ENCODE measurements at places on chromosomes 7 and 10.

DNA sequence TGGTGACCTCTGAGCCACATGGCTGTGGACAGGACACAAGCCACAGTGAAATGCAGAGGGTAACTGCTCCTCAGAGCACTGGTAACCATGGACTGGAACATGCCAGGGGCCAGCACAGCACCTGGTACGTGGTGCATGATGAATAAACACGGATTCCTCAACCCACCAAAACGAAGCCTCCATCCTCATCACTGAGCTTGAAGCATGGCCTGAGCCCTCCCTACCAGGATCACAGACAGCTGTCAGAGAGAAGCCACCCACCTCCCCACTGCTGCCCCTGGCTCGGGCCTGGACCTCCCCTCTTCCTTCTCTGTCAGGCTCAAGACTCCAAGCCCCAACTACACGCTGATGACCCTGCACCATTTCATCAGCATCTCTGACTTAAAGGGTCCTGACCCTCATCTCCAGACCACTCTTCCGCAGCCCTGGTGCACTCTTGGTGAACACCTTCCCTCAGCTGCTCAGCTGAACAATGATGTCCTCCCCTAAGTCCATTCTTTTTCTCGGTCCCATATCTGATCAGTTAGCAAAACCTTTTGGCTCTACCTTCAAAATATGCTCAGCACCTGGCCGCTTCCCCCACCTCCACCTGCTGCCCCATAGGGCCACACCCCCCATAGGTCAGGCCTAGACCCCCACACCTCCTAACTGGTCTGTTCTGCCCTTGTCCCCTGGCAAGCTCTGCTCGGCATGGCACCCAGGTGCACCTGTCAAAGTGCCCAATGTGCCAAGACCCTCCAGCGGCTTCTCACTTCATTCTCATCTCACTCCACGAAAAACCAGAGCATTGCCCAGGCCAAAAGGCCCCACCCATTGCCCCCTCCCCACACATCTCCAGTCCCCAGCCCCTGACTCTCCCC lies 141.1 kb downstream of the MAPK8 start:
- no peak for DNase-seq

GRCh38 chr10:51097546-51097945 lies 23.3 kb downstream of the PRKG1 start:
- DNase-seq, result no peak

DNA sequence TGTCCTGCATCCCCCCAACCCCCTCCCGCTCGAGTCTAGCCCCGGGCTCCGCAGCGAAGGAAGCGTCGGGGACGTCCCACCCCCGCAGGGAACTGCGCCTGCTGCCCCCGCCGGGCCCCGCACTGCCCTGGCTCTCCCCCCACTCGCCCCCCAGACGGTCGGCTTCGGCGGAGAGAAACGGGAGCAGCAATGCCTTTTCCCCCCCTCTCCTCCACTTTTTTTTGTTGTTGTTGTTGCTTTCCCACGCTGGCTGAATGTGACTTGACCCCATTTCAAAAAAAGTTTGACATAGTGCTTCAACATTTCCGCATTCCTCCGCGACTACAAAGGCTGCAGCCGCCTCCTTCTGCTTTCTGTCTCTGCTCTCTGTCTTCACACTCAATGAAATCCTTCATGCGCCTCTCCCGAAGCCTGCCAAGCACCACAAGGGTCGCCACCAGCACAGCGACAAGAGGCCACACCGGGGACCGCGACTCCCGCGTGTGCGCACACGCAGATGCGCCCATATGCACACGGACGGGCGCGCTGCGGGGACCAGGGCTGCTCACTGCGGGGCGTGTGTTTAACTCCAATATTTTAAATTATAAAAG lies 1.0 kb downstream of the CDK6 start:
- DNase-seq, result peak; percentile 52

- no peak for DNase-seq
These were observed 338.9 kb upstream of the IGFBP3 start for GRCh38 chr7:46259947-46260346.

DNA sequence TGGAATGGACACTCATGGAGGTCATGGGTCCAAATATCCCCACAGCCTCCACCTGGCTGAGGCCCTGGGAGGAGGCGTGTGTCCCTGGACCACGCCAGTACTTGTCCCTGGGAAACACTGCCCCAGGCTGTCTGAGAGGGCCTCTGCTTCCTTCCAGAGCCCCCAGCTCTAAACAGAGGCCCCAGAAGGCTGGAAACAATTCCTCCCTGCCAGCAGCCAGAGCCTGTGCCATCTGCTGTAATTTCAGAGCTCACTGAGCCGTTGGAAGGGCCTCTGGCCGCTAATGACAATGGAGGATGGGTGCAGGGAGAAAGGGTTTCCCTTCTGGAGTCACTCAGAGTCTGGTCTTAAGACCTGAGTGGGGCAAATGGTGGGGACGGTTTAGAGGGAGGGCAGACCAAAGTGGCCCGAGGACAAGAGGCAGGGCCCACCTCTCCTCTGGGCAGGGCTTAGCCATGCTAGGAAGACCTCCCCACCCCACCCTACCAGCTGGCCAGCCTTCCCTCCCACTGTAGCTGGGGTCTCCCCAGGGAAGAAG lies 7.1 kb downstream of the CHAT start:
- no peak for DNase-seq

- DNase-seq, result no peak
These were observed 64.7 kb downstream of the MACC1 start for GRCh38 chr7:20152511-20152910.

- no peak for DNase-seq
These were observed 550 bp upstream of the PLAU start for GRCh38 chr10:73910401-73910763.

DNA sequence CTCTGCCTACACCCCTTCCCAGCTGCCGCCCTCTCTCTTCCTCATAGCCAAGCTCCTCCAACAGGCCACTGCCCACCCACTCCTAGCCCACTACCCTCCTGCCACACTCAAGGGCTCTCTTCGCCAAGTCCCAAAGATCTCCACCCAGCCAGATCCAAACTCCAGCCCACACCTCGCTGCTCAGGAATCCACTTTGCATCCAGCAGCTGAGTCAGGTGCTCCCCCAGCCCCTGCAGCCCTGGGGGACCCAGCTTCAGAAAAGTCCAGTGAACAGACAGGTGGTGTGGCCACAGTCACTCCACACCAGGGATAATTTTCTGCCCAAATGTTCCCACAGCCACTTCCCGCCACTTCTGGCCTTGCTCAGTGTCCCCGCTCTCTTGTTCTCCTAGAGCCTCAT lies 10.9 kb downstream of the OGDHL start:
- no peak for DNase-seq

- DNase-seq, result no peak
These were observed 20.3 kb downstream of the SEC61G start for GRCh38 chr7:54738737-54739136.

- DNase-seq, result no peak
These were observed 4.2 kb downstream of the MNX1 start for GRCh38 chr7:157006205-157006747.

- no peak for DNase-seq
These were observed 24.2 kb downstream of the TSPAN15 start for GRCh38 chr10:69475433-69475830.

- no peak for DNase-seq
These were observed 31.9 kb downstream of the WDR11 start for GRCh38 chr10:120883071-120883470.

GRCh38 chr7:55071411-55072175 lies 52.8 kb downstream of the EGFR start:
- DNase-seq, result no peak

- DNase-seq, result no peak
These were observed 240.6 kb downstream of the VTI1A start for GRCh38 chr10:112687647-112688046.

GRCh38 chr7:142463401-142463850 lies 205.6 kb upstream of the PRSS58 start:
- no peak for DNase-seq

DNA sequence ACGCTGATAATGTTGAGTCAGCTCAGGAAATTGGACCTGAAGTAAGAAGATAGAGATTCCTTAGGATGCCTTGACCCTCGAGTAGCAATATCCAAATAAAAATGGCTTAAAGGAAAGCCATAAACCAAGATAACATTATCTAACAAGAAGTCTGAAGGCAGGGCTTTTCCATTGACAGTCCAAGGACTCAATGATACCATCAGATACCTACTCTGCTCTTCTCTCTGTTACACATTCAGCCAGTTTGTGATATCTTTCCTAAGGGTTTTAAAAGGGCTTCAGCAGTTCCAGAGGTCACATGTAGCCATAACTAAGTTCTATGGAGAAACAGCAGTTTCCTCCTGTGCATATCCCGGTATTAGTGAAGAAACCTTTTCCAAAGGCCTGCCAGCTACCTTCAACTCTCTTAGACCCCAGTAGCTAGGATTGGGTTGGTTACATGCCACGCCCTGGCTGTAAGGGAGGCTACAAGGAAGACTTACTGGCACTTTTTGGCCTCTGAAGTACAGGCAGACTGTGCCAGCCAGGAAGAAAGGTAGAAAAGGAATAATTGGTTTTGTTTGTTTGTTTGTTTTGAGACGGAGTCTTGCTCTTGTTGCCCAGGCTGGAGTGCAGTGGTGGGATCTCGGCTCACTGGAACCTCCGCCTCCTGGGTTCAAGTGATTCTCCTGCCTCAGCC lies 10.6 kb downstream of the SHLD2 start:
- DNase-seq, result no peak

DNA sequence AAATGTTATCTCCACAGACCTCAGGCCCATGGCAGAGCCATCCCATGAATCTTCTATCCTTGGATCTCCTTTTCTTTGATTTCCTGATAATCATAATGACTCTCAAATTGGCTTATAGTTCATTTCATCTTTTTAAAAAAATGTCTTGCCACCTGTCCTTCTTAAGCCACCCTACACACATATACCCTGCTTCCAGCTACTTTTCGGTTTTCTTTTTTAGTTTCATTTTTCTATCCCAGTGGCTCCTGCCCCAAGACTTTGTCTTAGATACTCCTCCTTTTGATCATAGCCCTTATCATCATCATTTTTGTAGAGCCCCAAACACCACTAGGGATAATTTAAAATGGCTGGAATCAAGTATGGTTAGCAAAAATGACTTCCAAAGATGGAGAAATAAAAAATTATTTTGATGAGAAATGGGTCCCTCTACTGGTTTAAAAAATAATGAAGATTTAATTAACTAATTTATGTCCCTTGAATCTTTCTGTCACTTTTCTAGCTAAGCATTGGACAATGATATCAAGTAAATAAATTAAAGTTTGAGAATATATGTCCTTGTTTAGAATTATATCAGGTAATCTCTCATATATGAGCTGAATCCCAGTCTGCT lies 277.3 kb upstream of the SEMA3D start:
- DNase-seq, result no peak

DNA sequence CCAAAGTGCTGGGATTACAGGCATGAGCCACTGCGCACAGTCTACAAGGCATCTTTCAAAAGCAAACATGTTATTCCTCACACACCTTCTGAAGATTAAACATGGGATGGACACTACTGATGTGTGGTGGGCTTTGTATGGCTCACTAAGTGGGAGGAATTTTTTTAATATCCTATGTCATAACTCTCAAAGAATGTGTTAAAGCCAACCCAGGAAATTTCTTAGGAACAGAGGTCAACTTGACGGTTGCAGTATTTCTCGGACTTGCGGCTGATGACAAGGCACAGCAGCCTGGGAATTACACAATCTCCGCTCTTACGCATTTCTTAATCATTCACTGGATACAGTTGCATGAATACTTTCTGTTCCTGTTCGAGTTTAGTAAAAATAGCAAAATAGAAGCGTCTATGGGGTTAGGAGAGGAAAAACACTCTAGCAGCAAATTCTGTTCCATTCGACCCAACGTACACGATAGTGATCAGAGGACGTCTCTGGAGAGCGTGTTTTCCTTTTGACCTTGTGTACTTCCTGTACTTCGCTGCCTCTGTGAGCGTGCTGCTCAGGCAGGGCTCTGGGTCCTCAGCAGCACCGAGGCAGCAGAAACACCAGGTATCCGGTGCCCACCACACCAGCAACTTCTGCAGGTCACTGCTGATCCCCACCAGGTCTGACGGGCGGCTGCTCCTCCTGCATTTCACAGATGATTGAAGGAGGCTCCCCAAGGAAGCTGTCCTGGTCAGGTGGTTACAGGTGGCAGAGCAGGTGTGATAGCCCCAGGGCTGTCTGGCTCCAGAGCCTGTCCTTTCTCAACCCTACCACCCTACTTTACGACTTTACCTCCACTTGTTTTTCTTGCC lies 26.4 kb upstream of the SRGN start:
- DNase-seq, result peak; percentile 49

DNA sequence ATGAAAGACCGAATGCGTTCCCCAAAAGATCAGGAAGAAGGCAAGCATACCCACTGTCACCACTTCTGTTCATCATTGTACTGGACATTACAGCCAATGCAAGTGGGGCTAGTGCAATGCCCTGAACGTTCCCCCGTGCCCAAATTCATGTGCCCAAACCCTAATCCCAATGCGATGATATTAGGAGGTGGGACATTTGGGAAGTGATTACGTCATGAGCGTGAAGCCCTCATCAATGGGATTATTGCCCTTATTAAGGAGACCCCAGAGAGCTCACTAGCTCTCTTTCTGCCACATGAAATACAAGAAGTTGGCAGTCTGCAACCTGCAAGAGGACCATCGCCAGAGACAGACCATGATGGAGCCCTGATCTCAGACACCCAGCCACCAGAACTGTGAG lies 511.4 kb upstream of the TPK1 start:
- no peak for DNase-seq

DNA sequence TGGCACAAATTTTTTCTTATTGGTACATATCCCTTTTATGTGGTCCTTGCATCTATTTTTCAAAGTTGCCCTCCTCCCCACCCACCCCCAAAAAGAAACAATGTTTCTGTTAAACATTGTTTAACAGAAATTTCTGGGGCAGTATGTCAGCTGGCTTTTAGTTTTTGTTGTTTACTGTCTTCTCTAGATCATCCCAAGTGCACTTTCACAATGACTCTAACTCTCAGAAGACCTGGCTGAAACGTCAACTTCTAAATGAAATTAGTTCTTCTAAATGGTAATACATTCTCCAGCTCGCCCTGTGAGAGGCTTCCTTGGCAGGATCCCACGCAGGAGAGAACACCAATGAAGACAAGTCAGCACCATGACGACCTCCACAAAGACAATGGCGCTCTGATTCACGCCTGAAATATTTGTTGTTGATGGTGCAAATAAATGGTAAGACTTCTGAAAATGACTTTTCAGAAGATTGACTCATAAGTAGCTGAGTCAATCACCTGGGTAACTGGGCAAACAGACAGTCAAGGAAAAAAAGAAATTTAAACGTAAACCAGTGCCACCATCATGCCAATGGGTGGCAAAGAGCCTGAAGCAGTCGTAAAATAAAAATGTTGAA lies 293.7 kb downstream of the FZD1 start:
- DNase-seq, result no peak

DNA sequence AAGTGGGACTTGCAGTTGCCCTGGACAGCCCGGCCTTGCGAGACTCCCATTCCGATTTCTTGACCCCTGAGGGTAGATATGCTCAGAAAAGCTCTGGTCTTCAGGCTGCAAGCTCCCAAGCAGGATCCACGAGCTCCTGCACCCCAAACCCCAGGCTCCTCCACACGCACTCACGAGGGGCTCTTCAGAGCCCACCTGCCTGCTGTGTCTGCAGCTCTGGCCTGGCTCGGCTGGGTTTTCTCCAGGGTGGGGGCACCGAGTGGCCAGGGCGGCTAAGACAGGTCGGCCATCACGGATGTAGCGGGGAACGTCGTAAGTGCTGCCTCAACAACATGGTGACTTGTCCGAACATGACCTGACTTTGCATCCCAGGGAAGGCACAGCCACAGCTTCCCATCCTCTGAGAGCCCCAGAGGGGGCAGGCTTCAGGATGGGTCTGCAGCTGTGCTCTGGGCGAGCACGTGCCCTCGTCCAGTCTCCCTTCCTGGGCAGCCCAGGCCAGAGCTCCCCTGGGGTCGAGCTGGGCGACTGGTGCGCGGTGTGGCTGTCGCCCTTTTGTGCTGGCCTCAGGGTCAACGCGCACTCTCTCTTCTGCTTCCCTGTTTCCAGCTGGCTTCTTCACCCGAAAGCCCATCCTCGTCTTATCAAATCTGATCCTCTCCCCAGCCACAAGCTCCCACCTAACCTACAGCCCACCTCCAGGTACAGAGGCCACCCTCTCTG lies 415.3 kb downstream of the DNAJB6 start:
- DNase-seq, result no peak

All from CD4-positive, alpha-beta T cell treated with Interleukin-12 subunit alpha and Interleukin-12 subunit beta, for 1 hour (primary cell).